ENCODE measurements at places on chromosomes 1 and 21.

GRCh38 chr1:64251971-64252370, 48.5 kb downstream of the UBE2U start:
- no peak for DNase-seq

GRCh38 chr1:65147424-65148177, 402 bp upstream of the AK4 start:
- DNase-seq, result peak; percentile 6

GRCh38 chr21:39087238-39088030, 95.8 kb downstream of the PSMG1 start:
- no peak for DNase-seq

DNA sequence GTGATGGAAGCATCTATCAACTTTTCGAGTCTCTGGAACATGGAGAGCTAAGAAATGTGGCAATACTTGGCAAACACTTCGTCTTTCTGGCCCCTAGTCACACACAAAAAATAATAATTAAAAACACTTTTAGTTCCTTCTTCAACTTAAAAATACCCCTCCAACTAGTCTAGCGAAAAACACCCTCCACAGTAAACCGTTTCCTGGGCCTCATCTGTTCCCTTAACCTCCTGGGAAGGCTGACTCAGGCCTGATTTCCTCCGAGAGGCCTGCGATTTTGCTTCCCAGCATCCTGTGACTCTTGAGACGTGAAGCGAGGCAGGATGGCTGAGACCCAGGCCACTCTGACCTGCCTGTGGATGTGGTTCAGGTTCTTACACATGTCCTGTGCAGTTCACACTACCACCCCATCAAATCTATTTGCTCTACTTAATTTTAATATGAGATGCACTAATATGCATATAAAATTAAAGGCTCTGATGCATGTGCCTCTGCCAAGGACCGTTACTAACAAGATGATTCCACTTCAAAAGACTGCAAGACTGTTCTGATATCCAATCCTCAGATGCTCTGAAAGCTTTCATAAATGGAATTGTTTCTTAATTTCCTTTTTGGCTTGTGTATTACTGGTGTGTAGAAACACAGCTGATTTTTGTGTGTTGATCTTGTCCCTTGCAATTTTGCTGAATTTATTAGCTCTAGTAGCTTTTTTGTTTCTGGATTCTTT, 3.5 kb downstream of the NAV1 start:
- no peak for DNase-seq

DNA sequence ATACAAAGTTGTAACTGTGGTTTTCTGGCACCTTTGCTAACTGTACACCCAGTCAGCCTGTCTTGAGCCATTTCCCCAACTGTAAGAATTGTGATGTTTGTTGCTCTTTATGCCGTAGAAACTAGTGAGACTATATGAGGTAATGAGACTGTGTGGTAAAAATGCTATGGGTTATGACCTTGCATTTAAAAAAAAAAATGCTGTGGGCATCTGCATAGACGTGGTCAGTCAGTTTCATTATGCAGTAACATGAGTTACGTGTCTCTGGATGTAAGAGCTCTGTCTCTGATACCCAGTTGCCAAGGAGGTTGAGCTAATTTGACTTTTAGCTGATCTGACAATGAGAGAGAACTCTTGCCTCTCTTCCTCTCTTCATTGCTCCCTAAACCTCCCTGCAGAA, 80.6 kb upstream of the LAMC2 start:
- no peak for DNase-seq

DNA sequence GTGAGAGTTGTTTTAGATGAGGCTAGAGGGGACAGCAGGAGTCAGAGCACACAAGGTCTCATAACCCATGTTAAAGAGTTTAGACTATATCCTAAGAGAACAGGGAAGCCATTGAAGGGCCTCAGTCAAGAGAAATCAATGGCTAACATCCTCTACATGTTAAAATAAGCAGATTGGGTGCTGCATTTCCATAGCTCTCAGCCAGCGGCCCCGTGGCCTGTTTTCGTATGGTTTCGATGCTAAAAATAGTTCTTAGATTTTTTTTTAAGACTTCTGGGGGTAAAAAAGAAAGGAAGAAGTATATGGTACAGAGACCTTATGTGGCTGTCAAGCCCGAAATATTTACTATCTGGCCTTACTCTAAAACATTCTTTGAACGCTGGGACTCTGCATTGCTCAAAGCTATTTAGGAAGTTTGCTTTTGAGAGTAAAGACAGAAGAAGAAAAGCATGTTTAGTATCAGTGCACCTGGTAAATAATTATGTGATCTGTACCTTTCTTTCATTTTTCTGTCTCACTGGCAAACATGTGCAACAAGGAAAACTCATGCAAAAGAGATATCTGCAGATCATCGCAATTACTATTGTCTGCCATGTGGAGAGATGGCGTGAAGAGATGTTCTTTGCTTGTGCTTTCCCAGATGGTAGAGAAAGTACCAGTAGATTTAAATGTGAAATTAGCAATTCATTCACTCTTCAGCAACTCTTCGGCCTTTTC, 8.4 kb downstream of the PDIK1L start:
- DNase-seq, result no peak

DNA sequence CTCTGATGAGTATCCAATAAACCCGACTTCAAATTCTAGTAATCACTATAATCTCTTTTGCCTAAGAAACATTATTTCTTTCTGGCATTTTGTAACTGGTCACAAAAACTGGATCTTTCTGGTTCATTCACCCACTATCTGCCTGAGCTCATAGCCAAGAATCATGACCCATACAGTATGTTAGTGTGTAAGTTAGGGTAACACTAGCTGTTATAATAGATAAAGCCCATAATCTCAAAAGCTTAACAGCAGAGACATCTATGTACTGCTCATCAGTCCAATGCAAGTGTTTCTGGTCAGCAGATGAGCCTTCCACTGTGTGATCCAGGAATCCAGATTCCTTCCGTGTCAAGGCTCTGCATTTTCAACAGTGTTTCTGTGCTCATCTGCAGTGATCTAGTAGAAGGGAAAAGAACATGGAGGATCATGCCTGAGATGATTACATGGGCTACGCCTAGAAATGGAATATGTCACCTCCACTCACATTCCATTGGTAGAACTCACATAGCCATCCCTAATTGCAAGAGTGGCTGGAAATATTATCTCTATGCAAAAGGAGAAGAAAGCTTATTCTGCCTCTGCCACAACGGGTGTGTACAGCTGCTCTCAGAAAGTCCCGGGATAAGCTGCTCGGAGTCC, 27.7 kb downstream of the RRAGC start:
- DNase-seq, result no peak

DNA sequence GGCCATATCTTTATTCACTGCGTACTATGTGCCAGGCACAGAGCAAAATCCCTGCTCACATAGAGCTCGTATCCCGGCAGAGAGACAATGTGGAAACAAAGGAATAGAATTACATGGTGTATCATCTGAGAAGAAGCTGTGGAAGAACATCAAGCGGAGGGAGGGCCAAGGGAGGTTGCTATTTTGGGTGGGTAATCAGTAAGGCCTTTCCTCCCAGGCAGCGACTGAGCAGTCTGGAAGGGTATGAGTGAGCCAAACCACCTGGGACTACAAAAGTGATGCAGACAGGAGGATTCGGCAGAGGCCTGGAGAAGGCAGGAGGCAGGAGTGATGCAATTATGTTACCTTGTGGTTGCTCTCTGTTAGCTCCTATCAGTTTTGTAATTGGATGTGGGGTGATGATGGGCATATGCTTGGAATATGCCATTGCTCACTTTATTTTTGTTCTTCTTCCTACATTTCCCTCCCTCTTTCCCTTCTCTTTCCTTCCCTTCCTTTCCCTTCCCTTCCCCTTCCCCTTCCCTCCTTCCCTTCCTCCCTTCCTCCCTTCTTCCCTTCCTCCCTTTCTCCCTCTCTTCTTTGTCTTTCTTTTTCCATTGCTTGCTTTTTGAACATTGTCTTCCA, 172.9 kb downstream of the DISC1 start:
- no peak for DNase-seq

GRCh38 chr21:14589855-14590563, 43.9 kb upstream of the SAMSN1 start:
- no peak for DNase-seq

DNA sequence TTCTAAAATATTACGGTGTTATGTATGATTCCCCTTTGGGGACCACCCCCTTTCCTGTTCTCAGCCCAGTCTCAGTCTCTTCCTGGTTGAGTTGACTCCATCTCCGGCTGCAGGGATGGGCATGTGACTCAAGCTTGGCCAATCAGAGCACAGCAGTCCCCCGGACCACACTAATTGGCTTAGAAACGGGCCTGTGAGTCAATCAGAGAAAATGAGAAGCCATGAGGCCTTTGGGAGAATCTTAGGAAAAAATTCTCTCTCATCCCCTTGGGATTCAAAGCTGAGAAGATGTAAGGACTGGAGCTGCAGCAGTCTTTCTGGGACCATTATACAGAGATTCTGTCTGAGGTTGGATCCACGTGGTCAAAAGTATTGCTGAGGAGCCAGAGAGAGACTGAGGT, 10.7 kb upstream of the FHAD1 start:
- no peak for DNase-seq

- no peak for DNase-seq
Observed at GRCh38 chr1:197917805-197918651, 856 bp downstream of the LHX9 start.

DNA sequence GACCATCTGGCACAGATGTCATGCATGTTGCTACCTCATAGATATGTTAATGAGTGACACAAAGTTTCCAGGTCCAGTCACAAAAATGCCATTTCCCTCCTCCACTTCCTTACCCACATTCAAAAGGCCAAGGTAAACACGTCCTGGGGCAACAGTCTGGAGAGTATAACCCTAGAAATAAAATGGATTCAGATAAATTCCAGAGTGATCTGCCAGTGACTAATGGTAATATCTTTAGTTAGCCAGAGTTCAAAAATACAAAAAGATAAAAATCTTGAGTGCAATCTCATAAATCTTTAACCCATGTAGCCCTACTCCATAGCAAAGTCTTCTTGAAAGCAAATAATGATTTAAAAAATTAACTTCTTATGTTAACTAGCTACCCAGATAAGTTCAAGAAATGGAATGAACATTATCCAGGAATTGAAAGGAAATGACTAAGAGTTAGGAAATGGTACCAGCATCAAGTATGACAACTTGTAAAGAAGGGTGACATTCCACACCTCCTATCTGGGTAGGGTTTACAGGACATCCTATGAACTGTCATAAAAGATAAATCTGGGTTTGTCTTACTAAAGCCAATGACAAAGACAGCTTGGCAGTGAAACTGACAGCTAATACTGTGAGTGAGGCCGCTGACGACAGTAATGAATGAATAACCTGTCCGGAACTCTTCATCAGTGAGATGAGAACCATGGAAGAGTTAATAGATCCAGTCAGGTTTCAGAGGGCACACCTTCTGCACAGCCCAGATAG, 18.1 kb downstream of the RGS2 start:
- DNase-seq, result no peak

DNA sequence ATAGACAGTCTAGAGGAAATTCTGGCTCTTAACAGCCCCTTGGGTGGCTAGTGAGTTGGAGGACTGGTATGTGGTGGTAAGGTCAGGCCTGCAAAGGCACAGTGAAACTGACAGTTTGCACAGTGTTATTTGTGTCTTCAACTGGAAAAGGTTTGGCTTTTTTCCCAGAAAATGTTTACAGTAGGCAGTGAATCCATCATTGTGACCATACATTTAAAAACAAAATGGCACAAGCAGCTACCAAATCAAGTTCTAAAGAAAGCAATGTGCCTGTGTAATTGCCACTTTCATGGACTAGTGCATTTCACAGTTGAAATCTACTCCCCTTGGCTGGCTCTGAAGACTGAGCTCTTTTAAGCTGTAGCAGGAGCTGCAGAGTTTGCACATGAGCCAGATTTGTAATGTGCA, 24.8 kb downstream of the ATPAF1 start:
- no peak for DNase-seq

DNA sequence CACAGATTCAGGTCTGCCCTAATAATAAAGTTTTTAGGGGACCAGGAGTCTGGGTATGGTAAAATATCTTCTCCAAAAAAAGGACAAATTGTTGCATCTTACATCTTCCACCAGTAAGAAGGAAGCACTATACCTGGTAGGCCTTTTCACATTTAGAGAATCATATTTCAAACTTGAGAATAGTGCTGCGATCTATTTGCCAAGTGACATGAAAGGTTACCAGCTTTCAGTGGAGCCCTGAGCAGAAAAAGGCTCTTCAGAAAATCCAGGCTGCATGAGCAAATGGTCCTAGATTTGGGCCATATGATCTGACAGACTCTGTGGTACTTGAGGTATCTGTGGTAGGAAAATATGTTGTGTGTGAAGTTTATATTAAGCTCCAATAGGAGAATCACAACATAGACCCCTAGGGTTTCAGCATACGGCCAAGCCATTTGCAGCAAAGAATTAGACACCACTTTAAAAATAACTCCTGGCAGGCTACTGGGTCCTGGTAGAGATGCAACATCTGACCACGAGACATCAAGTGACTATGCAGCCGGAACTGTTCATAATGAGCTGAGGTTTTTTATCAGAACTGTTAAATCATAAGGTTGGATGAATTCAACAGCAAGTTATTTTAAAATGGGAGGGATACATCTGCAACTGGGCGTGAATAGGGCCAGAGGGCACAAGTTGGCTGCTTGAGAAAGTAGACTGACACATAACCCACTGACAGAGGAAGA, 38.6 kb upstream of the CCDC190 start:
- DNase-seq, result no peak

- DNase-seq, result no peak
Observed at GRCh38 chr1:13666317-13666716, 33.7 kb upstream of the PRDM2 start.

GRCh38 chr1:169484683-169485430, 887 bp downstream of the SLC19A2 start:
- peak; percentile 15 for DNase-seq

DNA sequence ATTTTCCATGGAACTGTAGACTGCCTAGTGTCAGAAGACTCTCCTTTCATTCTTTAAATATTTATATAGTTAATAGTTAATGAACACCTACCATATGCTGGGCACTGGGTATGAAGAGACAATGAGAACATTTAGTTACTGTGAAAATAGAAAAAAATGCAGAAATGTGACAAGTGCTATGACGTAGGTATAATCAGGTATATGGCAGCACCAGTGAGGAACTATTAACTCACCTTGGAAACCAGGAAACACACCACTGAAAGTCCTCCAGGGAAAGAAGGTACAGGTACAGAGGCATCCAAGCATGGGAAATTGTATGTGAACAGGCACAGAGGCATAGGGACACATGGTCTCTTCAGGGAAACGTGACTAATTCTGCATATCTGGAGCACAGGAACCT, 42.3 kb downstream of the DPT start:
- no peak for DNase-seq

DNA sequence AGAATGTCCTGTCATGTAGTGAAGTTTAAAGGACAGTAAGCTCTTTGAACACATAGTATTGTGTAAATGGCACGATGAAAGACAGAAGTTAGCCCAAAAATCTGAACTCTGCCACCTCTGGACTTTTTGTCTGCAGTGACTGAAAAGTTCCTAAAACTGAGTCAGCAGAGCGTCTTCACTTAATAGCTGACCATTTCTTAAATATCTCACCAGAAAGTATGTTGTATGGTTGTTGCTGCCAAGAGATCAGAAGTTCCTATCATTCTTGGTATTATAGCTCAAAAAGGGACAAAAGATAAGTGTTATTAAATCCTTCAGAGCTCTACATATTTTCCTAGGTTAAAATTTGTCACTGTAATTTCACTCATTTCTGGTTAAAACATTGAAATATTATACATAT, 1003.0 kb downstream of the TTLL7 start:
- no peak for DNase-seq

- no peak for DNase-seq
Observed at GRCh38 chr1:186848509-186849130, 19.9 kb downstream of the PLA2G4A start.

- DNase-seq, result no peak
Observed at GRCh38 chr1:68010090-68010489, 40.3 kb downstream of the DIRAS3 start.

Data from activated CD4-positive, alpha-beta T cell treated with anti-CD3 and anti-CD28 coated beads, Interleukin-2, amount 50 U/mL, for 1 hour (primary cell).